ENCODE measurements at places on chromosomes 7 and 10.

GRCh38 chr7:42548816-42549611, 312.0 kb upstream of the GLI3 start:
- no peak for DNase-seq

- DNase-seq: peak; percentile 59
Observed at GRCh38 chr7:92835851-92836488, 403 bp downstream of the CDK6 start.

- DNase-seq: no peak
Observed at GRCh38 chr10:17506856-17507471, 52.6 kb upstream of the ST8SIA6 start.

DNA sequence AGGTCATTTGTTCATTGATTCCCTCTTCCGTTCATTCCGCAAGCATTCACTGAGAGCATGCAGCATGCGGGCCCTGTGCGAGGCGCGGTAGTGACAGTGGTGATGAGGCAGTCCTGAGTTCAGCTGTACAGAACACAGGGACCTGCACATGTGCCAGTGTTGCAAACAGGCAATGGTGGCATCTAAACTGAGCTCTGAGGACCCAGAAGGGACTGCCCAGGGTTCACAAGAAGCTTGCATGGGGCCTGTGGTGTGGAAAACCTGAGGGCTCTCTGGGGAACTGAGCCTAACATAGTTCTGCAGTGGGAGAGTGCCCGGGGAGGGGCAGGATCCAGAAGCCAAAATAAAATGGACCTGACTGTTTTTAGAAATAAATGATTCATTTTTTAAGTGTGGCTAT, 13.2 kb downstream of the ZNF488 start:
- DNase-seq: no peak

- no peak for DNase-seq
Observed at GRCh38 chr10:113139699-113140098, 189.7 kb downstream of the TCF7L2 start.

DNA sequence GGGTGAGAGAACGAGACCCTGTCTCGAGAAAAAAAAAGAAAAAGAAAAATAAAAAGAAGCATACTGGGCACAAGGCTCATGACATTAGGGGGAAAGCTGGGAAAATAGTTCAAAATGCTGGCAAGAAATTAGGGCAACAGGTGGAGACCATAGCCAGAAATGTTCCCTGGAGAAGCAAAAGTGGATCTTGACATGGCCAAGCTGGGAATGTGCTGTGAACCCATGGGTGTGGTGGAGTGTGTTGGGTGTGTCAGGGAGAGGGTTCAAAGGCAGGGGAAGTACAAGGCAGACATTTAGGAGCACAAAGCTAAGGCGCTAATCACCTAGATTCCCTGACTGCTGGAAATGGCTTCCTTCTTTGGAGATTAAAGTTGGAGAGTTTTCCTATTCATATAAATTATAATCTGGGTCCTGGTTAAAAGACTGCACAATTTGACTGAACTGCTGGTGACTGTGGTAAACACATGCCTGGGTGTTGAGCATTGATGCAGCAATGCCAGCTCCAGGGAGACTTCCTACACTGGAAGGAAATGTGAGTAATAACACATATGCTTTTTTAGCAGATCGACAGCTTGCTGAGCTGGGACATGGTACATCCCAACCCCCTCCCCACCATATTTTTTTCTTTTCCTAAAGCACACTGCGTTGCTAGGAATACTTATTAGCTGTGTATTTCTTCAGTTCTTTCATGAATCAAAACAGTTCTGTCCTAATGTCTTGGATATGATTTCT, 70.1 kb upstream of the ARHGAP21 start:
- no peak for DNase-seq

DNA sequence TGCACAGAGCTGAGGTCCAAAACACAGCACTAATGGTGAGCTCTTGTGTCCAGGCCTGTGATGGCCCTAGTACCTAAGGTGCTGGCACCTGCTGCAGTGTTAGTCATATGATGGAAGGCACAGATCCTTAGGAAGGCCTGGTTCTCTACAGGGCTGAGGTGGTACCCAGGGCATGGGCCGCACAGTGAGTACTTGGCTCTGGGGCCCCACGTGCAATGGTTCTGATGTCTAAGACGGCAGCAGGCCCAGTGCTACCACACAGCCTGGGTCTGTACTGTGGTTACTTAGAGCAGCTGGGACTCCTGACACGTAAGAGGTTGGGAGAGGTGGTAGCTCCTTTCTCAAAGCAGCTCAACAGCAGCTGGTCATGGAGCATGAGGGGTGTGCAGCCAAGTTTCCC, 70.6 kb upstream of the MAGI2 start:
- DNase-seq: no peak

- no peak for DNase-seq
Observed at GRCh38 chr7:157007470-157008066, 2.9 kb downstream of the MNX1 start.

DNA sequence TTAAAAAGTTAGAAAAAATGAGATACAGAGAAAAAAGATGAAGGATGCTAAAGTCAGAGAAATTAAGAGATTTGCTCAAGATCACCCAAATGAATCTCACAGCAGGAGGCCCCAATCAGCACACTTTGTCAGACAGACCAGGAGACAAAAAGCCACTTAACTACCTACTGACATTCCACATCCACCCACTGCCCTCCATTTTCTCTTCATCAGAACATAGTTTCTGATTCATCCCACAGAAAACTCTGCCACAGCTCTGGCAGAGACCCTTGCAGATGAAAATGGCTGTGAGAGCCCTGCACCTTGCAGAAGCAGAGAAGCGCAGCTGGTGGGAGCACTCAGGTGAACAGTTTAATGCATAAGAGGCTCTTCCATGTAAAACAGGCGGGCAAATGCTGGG, 26.6 kb downstream of the DGKI start:
- no peak for DNase-seq

GRCh38 chr10:70441895-70442309, 421 bp upstream of the NODAL start:
- no peak for DNase-seq

- no peak for DNase-seq
Observed at GRCh38 chr7:121560267-121560990, 164.3 kb upstream of the FAM3C start.

DNA sequence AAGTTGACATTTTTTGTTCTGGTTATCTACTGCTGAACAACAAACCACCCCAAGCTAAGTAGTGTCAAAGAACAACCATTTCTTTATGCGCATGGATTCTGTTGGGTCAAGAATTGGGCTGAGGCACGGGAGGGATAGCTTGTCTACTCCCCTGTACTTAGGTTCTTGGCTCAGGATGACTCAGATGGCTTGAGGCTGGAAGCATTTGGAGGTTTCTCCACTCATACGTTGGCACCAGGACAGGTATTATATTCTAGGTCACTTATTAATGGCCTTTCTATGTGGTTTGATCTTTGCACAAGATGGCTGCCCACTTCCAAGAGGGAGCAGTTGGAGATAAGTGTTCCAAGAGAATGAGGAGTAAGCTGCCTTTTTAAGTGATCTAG, 11.8 kb upstream of the TFAM start:
- DNase-seq: no peak

- no peak for DNase-seq
Observed at GRCh38 chr7:70799841-70800405, 332.0 kb upstream of the GALNT17 start.

DNA sequence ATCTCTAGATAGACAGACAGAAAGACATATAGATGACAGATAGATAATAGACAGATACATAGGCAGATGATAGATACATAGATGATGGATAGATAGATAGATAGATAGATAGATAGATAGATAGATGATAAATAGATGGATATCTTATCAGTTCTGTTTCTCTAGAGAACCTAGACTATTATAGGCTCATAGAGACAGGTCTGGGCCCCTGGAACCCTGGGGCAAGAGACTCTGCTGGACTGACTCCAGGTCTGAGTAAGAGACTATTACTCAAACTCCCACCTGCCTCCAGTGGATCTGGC, 58.3 kb downstream of the FRMPD2 start:
- no peak for DNase-seq

DNA sequence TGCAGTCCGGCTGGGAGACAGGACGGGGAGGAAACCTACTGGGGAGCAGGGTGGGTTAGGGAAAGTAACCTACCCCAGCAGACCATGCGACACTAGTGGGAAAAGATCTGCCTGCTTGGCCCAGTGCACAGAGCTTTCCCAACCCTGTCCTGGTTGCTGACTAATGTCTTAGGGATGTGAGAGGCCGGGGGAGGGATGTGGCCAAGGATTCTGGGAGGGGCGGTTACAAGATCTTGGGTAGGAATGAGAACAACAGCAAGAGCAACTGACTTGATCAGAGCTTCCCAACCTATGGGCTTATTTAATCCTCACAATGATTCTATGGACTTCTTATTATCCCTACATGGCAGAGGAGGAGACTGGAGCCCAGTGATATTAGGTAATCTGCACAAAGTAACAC, 24.0 kb upstream of the EIF5AL1 start:
- no peak for DNase-seq

DNA sequence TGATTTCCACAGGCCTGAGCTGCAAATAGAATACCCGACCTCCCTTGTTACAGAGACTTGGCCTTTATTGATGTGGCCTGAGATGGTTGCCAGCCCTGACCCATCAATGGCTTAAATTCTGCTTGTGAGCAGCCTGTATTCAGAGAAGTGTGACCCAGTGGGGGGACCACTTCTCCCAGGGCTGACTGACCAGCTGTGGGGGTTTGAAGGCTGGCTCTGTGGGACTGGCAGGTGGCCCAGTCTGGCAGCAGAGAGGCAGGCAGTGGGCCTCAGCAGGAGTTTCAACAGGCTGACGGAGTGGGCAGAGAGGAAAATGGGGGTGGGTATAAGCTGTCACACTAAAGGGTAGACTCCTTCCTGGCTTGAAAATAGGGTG, 12.2 kb upstream of the PPIF start:
- DNase-seq: no peak

GRCh38 chr10:78896159-78896928, 172.4 kb upstream of the ZMIZ1 start:
- no peak for DNase-seq

DNA sequence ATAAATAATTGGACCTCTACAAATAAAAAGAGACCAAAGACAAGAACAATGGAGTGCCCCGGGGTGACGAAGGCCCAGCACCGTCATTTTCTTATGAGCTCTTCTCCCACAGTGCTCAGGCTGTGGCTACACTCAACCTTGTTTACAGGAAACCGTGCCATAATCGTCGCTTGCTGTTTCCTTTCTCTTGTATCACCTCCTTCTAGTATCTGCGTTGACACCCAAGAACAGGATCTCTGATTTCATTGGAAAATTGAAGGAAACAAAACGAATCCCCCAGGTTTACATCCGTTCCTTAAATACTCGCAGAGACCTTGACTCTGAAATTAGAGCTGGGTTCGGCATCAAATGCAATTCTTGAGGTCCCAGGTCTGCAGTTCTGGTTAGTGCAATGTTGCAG, 1.7 kb upstream of the IGFBP3 start:
- no peak for DNase-seq

GRCh38 chr7:55438757-55439525, 73.8 kb downstream of the LANCL2 start:
- no peak for DNase-seq

- peak; percentile 46 for DNase-seq
Observed at GRCh38 chr10:114876602-114877300, 55.2 kb downstream of the FHIP2A start.

GRCh38 chr10:34696423-34696822, 118.7 kb downstream of the PARD3 start:
- DNase-seq: no peak

GRCh38 chr7:88515301-88515700, 208.6 kb upstream of the STEAP4 start:
- DNase-seq: no peak

- DNase-seq: no peak
Observed at GRCh38 chr10:71099731-71100361, 112.5 kb upstream of the UNC5B start.

GRCh38 chr7:25820432-25821040, 331.5 kb upstream of the NFE2L3 start:
- DNase-seq: no peak

- DNase-seq: no peak
Observed at GRCh38 chr7:42247301-42247700, 10.3 kb upstream of the GLI3 start.

DNA sequence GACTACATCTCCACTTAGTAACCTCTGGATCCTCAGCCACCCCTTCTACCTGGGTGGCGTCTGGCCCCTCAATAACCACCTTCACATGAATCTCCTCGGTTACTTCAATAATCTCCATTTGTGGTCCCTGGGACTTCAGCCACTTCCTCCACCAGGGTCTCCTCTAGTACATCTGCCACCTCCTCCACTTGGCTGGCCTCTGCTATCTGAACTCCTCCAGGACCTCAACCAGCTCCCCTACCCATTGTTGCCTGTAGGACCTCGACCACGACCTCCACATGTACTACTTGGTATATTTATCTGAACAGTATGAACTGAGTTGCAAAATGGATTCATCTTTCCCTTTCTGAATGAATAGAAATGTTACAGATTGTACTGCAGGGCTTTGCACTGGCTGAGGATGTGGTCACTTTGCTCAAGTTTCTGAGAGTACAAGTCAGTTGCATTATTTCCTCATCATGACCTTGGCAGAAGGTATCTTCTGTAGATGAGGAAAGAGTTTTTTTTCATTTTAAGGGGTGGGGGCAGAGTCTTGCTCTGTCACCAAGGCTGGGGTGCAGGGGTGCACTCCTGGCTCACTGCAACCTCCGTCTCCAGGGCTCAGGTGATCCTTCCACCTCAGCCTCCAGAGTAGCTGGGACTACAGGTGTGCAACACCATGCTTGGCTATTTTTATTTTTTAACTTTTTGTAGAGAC, 36.0 kb downstream of the MAT1A start:
- DNase-seq: no peak

DNA sequence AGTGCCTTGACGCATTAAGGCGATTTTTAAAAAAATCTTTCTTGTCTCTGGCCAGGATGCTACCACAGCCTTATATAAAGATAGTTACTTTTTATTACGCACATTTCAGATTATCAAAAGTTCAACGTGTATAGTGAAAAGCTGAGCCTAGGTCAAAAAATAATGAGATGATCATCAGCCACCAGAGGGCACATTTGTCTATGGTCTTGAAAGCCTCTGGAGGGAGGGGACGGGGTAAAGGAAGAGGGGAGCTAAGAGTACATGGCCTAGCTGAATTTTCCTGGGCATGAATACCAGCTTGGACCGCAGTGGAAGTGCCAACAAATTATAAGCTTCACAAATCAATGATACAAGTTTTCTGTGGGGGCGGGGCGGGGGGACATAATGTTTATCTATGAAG, 285.9 kb upstream of the SMIM30 start:
- DNase-seq: no peak

DNA sequence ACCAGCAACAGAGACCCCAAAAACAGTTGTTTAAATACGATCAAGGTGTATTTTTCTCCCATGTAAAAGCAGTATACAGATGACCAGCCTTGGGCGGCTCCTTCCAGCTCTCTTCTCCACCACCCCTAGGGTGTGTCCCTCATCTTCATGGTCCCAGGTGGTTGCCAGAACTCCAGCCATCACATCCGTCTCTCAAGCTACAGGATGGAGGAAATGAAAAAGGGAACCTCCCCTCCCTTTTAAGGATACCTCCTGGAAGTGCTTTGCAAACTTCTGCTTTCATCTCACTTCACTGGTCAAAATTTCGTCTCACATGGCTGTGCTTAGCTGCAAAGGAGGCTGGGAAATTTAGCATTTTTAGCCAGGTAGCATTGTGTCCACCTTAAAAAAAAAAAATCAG, 59.3 kb downstream of the C10orf105 start:
- DNase-seq: no peak
